Activated CD8-positive, alpha-beta memory T cell treated with anti-CD3 and anti-CD28 coated beads, Interleukin-2, amount 50 U/mL, for 4 hours (primary cell): ENCODE measurements at places on chromosomes 7 and 10.

- no peak for DNase-seq
Observed at GRCh38 chr7:133024596-133024995, 57.3 kb downstream of the CHCHD3 start.

GRCh38 chr10:79374312-79375191, 27.3 kb downstream of the PPIF start:
- peak; percentile 79 for DNase-seq

DNA sequence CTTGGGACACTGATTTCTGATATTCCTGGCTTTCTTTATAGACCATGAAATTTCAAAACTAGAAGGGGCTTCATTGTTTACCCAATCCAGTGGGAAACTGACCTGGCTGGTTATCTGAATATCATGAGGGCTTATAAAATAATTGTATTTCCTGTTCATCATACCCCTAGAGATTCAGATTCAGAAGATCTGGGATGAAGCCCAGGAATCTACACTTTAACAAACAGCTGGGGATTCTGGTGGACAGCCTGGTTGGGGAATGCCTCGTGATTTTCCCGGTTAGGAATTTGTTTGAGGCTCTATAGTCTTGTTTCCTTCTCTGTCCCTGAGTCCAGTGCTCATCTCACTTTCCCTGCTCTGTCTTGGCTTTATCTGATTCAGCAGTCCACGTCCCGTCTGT, 110.3 kb downstream of the ADRA2A start:
- DNase-seq: no peak

DNA sequence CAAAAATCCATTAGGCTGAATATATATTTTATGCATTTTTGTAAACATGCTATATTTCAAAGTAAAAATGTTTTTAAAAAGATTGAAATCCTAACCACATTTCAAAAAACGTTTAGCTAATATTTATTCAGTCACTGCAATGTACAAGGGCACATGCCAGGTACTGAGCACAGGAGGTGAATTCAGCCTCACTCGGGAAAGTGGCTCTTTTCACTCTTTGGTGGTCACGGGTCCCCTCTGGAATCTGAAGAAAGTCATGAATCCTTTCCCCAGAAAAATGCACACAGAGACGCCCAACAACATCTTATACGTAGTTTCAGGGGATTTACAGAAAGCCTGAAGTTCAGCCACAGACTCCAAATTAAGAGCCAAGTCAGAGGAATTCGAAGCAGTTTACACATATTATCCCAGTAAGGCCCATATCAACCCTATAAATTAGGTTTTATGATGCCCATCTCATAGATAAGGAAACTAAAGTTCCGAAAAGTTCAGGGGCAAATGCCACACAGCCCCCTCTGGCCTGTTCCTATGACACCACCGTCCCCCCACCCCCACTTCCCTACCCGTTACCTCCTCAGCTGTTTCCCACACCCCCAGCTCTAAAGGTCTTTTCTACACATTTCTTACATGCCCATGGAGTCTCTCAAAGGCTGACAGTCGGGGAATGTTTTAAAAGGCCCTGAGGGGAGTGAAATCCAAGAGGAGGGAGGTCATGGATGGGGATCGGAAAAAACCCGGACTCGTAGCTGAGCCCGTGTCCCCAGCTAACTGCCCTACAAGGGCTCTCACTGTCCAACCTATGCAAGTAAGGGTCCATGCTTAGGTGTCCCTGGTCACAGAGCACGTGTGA, 9.6 kb upstream of the SVOPL start:
- no peak for DNase-seq

- DNase-seq: no peak
Observed at GRCh38 chr7:110645060-110645459, 445.9 kb upstream of the LRRN3 start.

DNA sequence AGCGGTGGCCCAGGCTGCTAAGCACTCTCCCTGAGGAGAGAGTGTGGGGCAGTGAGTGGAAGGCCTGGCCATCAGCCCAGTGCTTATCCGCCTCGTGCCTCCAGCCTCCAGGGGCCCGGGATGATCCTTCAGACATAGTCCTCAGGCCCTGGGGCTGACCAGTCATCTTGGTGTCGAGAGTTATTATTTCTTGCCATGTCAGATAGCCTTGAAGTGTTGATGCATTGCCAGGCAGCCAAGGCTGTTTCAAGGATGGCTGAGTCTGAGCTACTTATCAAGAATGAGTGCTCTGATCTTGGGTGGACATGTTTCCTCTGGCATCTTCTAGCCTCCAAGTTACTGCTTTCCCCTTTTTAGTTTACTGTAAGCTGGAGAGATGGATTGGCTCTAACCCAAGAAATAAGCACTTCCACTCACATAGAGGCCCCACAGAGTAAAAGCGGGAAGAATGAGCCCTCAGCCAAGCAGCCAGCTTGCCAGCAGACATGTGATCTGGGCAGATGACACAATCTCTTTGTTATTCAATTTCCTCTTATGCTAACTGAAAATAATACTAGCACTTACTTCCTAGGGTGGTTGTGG, 136.5 kb upstream of the NAMPT start:
- no peak for DNase-seq

- no peak for DNase-seq
Observed at GRCh38 chr7:144884896-144885295, 49.0 kb upstream of the TPK1 start.

- DNase-seq: peak; percentile 81
Observed at GRCh38 chr10:96765406-96766240, 45.3 kb upstream of the PIK3AP1 start.

- no peak for DNase-seq
Observed at GRCh38 chr10:12130237-12130872, 878 bp downstream of the SEC61A2 start.

DNA sequence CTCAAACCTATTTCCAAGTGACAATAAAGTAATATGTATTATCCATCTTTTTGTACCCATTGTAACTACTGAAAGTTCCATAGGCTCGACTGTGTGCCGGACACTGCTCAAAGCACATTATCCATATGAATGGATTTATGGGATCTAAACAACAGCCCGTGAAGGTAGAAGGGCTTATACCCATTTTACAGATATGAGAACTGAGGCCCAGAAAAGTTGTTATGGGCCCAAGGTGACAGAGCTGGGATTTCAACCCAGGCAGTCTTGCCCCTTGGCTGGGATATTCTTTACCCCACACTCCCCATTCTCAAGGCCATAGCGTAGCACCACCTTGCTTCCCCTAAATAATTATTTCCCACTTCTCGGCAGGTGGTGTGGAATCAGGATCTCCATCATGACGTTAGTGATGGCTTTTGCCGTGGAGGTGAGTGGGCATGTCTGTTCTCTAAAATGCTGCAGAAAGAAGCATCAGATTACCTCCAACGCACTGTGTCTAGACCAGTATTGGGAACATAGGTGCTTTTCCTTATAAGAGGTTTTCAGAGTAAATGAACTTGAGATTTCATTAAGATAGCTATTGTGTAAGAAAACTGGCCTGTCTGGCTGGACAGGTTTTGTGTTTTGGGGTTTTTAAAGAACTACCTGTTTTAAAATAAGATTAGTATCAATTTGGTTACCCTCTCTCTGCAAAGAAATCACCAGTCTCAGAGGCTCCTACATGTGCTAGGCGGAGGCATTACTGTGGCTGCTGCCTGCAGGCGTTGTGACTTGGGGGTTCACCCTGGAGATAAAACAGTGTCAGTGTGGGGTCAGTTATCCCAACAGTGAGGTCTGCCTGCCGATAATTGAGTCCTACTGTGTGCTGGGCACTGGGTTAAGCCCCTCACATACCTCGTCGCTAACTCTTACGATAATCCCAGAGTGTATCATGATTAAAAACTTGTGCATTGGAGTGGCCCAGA, 85.1 kb upstream of the SDK1 start:
- DNase-seq: no peak

GRCh38 chr10:58335306-58336005, 650 bp downstream of the UBE2D1 start:
- peak; percentile 15 for DNase-seq

DNA sequence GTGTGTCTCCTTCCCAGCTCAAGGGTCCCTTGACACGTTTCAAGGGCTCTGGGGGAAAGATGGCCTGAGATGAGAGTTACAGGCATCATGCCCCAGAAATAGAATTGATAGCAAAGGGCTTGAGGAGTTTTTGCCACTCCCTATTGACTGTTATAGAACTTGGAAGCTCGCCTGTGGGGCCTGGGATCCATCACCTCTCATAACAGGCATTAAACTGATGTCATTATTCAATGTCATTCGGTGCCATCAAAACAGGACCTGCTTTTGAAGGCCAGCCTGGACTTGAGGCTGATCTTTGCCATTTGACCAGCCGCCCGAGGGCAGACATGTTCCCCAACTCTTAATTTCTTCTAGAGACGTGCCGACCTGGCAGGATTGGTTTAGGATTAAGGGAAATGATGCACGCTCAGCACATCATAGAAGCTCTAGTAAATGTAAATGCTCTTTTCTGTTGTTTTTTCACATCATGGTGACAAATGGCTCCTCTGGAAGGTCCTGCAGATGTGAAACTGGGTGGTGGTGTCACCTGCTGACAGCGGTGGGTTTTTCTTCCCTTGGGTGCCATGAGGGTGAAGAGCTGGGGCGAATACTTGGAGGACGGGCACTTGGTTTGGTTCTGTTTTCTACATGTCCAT, 16.7 kb upstream of the KLF6 start:
- no peak for DNase-seq

DNA sequence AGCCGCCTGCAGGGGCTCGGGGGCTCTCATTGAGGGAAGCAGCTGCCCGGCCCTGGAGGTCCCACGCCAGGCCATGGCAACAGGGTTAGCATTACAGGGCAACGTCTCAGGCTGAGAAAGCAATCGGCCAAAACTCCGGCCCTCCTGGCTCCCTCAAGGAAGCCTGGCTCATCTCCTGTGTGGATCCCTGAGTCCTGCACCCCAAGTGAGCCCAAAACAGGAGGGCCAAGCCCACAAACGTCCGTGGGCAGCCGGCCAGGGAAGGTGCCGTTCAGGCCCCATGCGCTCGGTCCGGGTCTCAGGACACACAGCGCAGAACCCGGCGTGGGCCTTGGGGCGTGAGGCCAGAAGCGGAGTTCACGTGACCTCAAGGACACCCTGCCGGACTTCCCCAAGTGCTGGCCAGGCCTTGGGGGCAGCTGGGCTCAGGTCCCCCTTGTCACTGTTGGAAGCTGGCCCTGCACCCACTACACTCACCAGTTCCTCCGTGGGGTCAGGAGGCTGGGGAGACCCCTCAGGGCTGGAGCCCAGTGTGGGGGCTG, 8.0 kb upstream of the PWWP2B start:
- peak; percentile 17 for DNase-seq

- no peak for DNase-seq
Observed at GRCh38 chr7:146728141-146728540, 611.5 kb downstream of the CNTNAP2 start.

- DNase-seq: no peak
Observed at GRCh38 chr7:106566196-106566595, 94.8 kb downstream of the CCDC71L start.

GRCh38 chr7:924541-925231, 29.8 kb downstream of the ADAP1 start:
- peak; percentile 66 for DNase-seq

DNA sequence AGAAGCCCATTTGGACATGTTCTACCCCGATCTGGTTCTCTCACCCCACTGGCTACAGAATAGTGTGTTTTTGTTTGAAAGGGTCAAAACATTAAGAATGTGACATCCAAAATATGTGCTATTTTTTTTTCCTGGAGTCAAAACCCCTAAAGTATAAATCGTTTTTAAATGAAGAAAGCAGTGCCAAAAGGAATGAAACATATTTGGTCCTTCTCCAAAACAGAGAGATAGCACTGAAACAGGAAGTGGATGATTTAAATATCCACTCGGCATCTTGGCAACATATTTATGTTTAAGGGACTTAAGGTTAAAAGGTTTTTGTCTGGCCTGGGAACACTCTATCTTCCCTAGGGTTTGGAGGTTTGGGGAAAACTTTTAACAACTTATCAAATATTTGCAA, 32.3 kb downstream of the CALD1 start:
- DNase-seq: no peak

- no peak for DNase-seq
Observed at GRCh38 chr7:102306916-102307677, 20.4 kb downstream of the SH2B2 start.

DNA sequence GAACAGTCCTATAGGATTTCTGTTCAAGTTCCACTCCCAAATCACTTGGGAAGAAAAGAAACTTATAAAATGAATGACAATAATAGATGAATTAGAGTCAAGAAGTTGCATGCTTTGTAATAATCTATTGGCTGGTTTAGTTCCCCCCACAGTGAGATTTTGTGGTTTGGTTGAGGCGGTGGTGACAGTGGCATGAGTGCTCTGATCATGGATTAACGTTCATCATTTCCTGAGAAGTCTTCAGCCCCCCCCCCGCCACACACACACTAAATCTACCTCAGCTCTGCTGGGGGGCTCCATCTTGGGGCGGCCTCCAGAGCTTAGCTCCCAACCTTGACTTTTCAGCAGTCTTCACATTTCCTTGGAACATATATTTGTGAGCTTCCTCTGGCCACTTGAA, 121.7 kb downstream of the ABCA13 start:
- DNase-seq: no peak

DNA sequence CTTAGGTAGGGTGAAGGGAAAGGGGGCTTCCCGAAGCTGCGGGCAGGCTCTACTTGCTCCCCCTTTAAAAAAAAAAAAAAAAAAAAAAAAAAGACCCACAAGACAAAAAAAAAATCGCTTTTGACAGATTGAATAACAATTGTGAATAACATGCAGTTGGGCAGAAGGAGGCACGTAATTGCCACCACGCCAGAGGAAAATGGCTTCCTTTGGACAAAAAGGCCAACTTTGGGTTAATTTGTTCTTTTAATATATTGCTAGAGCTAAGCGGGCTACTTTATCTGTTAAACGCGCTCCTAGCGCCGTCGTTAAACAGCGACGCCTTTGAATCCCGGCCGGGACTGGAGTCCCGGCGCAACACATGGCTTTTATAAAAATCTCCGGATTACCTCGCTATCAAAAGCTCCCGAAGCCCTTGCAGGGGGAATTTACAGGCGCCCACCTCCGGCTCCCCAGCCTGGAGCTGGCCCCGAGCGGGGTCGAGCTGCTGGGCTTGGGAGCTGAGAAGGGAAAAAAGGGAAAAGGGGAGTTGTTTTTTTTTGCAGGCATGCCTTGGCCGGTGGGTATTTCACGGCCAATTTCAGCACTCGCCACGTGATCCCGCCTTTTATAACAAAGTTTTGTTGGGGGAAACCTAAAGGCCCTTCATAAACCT, 1.2 kb downstream of the HOXA11 start:
- no peak for DNase-seq

GRCh38 chr10:50850578-50851230, 34.7 kb downstream of the A1CF start:
- DNase-seq: no peak

DNA sequence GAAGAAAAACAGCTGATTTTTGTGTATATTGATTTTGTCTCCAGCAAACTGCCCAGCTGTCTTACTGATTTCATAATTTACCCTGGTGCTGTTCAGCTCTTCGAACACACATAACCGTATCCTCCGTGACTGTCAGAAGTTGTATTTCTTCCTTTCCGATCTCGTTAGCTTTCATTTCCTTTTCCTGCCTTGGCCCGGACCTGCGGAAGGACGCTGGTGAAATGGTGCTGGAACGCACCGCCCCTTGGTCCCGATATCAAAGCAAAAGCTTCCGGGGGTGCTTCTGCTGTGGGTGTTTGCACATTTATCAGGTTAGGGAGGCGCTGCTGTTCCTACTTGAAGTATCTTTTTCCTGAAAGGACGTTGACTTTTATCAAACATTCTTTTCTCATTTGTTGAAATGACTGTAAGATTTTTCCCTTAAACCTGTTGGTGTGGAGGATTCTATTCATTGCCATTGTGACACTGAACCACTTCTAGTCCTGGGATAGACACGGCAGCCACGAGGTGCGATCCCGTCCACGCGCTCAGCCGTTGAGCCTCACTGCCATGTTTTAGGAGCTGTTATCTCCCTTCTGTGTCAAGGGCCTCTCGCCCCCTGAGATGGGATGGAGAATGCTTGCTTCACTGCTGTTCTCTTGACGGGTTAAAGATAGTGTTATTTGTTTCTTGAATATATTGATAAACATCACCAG, 72.6 kb downstream of the FOXL3 start:
- no peak for DNase-seq
